ENCODE measurements at places on chromosomes 2 and 18.

GRCh38 chr2:60780721-60781120, 24.7 kb downstream of the PAPOLG start:
- DNase-seq, result no peak

DNA sequence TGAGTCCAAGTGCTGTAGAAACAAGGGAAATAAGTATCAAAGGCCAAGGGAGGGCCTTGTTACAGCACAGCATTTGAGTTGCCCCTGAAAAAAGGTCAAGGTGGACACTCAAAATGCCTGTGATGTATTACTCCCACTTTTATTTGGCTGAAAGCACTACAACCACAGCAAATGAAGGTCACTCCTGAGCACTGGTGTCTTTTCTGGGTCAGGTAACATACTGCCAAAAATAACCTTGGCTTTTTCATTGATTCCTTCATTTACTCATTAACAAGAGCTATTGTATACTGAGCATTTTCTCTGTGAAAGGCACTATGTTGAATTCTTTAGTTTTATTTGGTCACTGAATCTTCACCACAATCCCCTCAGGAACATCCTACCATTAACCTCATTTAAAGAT, 590.3 kb downstream of the BCL11A start:
- no peak for DNase-seq

GRCh38 chr2:207778298-207778882, 8.7 kb upstream of the FZD5 start:
- DNase-seq, result no peak

DNA sequence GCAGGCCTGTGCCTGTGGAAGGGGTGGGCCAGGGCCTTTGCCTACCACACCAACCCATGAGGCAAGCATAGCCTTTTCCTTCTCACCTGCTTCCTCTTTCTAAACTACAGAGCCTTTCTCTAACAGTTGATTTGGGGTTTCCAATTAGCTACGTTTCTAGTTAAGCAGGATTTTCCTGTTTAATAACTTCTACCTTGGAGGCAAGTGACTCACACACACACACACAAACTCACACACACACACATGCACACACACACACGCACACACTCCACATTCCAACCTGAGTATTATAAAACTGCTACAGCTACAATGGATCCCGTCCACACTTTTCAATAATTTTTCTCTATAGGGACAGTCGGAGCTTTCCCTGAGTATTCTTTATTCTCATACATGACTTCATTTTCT, 84.9 kb downstream of the SOX11 start:
- no peak for DNase-seq

All from HEK293T (cell line).